ENCODE measurements at places on chromosomes 2 and 18.

DNA sequence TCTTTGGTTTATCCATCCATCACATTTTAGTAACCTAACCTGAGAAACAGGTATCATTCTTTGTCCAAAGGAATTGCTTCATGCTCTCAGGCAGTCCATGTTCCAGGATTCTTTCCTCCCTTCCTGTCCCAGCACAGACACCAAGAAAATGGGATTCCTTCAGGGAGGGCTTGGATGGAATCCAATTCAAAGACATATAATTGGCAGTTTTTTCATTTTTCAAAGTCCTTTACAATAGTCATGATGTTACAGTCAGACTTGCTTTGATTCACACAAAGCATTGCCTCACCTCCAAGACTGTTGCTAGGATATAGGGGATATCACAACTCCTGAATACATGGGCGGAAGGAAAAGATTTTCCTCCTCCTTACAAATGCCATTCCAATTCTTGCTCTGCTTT, 241.4 kb upstream of the ACVR2A start:
- no peak for DNase-seq

- DNase-seq = peak; percentile 40
These were observed 31.7 kb downstream of the UBE2F start for GRCh38 chr2:237998530-237998929.

GRCh38 chr2:156541229-156541628, 105.0 kb downstream of the GPD2 start:
- no peak for DNase-seq

DNA sequence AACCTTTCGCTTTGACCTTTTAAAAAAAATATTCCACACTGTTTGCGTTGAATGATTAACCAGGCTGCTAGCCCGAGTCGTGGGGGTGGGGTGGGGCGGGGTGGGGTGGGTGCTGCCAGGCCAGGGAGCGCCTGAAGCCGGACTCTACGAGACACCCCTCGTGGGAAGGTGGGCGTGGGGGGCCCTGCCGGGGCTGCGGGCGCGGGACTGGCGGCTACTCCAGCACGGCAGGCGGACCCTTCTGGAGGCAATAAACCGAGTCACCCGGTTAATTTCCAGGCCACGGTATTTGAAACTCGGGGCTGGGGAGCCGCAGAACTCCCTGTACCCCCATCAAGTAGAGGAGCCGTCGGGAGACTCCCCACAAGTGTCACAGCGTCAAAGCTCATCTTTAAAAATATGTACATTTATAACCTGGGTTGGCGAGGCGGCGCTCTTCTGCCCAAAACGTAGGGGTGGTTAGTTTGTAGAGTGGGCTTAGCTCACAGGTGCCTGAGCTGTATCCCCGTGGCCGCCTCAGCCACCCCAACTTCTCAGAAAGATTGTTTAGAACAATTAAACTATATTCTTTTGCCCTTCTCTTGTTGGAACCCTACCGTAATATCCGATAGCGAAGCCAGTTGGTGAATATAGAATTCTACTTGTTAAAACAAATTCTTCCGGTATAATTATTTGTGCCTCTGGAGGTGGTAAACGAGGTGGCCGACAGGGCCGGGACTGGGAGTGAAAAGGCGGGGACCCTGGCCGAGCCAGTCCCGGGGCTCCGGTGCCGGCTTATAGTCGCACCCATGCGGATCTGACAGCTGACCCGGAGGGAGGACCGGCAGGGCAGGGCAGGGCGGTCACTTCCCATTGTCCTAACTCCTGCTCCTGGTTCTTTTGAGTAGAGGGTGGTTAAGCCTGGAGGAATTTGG, 1.4 kb downstream of the B3GNT2 start:
- DNase-seq = no peak

- DNase-seq = no peak
These were observed 42.4 kb downstream of the GYPC start for GRCh38 chr2:126698376-126698775.

- no peak for DNase-seq
These were observed 55.4 kb upstream of the NCOA1 start for GRCh38 chr2:24435391-24436316.

- no peak for DNase-seq
These were observed 15.4 kb downstream of the FBXO15 start for GRCh38 chr18:74132201-74132600.

DNA sequence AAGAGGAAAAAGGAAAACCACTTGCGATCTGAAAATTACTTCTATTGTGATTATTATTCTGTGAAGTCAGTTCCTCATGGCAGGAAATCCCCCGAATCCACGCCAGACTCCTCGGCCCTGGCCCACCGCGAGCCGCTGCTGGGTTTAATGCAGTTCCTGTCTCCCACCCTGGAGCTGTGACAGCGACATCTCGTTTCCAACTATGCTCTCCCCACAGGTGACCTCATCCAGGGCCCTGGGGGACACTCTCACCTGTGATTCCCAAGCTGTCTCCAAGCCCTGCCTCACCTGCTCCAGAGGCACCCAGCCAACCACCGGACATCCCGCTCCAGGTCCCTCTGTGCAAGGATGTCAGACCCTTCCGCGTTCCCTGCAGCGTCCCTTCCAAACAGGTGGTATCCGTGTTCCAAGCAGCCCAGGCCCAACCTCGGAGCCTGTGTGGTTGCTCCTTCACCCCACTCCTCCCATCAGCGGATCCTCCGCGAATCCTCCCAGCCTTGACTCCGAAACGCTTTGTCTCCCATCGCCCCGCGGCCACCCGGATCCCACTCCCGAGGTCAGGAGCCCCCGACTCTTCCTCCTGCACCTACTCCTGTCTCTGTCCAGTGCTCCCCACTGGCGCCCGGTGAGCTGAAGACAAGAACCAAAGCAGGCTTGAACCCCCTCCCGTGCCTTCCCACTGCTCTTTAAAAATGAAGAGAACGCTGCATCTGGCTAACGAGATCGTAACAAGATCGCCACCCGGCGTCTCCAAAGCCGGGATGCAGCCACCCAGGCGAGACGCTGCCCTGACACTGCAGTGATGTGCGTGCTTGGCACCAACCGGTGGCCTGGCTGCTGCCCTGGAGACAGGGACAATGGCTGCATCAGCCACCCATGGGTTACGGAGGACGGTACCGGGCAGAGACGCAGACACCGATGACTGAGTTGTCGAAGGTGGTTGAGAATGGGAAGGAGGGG, 96.5 kb downstream of the NDUFA10 start:
- no peak for DNase-seq

- DNase-seq = no peak
These were observed 32.9 kb upstream of the ST3GAL5 start for GRCh38 chr2:85921659-85922058.

GRCh38 chr2:139836769-139837168, 1056.6 kb upstream of the NXPH2 start:
- no peak for DNase-seq

DNA sequence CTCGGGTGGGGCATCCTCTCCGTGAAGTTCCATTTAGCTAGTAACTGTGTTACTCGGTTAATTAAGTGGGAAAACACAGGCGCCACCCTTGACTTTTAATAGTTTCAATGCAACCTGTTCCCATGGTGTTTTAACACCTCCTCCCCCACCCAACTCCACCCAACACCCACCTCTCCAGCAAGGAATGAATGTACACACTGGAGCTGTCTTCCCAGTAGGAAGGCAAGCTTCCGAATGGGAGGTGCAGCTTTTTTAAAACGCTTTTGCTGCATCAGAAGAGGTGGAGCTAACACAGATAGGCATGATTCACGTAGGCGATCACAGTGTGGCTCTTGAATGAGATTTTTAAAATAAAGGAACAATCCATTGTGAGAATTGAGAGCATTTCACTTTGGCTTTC, 73.8 kb upstream of the AGAP1 start:
- no peak for DNase-seq

DNA sequence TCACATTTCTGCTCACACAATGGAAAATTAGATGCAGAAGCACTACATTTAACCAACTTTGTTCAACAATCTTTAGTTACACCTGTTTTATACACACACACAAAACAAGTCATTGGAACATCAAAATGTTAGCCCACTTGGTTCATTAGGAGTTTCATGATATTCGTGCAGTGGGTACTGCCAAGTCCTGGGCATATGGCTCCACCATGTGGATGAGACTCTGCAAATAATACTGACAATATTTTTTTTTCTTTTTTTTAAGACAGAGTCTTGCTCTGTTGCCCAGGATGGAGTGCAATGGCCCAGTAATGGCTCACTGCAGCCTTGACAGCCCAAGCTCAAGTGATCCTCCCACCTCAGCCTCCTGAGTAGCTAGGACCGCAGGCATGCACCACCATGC, 34.5 kb upstream of the GRB14 start:
- no peak for DNase-seq

DNA sequence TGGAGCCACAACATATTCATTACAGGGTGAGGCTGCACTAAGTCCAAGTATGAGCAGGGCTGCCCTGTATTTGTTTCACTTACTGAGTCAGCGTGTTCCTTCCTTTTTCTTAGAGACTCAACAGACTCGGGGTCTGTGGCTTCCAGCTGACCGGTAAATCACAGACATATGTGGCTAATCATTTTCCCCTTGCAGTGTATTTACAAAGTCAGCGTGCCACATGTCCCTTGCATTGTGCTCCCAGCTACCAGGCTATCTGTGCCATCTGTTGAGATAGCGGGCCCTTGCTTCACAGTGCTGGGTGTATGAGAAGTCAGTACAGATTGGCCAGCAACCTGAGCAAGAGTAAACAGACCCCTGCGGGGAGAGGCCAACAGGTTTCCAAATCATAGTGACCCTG, 254.3 kb downstream of the LRRTM1 start:
- no peak for DNase-seq

GRCh38 chr2:234623521-234623991, 126.7 kb upstream of the ARL4C start:
- DNase-seq = no peak

DNA sequence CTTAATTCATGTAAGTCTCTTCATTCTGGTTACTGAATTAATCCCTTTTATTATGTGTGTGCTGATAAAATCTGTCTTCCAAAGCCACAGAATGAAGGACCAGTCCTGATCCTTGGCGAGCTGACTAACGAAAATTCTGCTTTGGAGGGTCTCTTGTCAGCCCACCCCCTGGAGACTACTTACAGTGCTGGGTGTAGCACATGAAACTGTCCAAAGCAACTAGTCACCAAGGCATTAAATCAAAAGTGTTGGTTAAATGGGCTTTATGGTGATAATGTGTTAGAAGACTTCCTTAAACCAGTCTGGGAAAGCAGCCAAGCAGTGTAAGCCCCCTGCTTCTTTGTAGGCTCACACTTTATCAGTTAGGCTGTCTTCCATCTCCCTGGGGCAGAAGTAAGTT, 420.2 kb downstream of the SUCLG1 start:
- DNase-seq = no peak

GRCh38 chr2:18950361-18950851, 361.0 kb upstream of the NT5C1B start:
- no peak for DNase-seq

DNA sequence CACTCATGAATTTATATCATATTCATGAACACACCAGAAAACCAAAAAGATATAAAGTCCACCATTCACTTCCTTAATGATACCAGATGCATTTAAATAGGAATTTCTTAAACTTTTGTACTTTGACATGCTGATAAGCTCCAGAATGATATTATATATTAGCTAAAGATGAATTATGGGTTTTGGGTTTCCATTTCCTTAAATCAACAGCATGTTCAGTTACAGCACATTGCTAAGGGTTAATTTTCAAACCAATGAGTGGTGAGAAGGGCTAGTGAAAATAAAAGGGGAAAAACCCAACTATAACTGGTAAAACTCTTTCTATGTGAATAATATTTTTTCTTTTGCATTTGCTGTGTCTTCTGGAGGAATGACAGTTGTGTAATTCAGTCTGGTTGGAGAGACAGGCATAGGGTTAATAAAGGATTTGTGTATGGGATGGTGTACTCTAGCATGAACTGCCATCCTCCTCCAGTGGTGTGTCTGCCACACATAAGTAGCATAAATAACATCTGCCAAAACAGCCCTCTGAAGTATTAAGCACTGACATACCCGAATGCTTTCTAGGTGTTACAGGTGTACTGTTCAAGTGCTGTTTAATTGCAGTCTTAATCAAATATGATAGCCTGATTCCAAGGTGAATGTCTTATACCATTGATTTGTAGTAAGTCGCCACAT, 19.3 kb upstream of the CPS1 start:
- no peak for DNase-seq

GRCh38 chr18:58205443-58206160, 161.6 kb downstream of the NEDD4L start:
- DNase-seq = no peak

GRCh38 chr2:28193630-28194403, 198.8 kb upstream of the FOSL2 start:
- no peak for DNase-seq
